ENCODE measurements at places on chromosomes 7 and 10.
A peak's percentile ranks its signal among the peaks of the same experiment; 100 is the strongest.

DNA sequence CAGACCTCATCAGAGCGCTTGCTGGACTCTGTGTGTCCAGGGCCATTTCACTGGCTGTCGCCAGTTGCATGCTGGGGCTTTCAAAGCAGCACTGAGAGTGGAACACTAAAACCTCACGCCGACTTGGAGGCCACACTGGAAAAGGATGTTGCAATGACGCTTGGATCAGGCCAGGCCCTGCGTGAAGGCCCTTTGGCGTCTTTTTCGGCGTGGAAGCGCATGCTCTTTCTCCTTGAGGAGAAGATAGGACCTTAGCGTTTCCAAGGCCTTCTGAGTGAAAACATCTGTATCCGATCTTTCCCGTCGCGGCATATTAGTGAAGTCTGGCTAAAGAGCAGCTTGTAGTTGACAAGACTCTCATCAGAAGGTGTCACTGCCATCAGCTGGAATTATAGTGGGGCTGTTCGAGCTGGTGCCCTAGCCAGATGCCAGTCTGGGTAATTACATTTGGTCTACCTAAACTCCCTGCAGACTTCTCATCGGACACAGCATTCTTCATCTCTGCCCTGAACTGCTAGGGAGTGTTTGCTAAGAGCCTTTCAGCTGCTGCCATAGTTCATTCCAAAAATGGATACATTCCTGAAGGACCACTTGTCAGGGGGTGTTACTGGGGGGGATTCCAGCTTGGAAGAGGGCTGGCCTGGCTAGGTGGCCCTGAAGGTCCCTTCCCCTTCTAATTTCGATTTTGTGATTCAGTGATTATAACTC is 167.7 kb upstream of the TCF7L2 start:
- no peak for DNase-seq

GRCh38 chr7:132511387-132511786 is 64.9 kb downstream of the PLXNA4 start:
- DNase-seq, result no peak

- no peak for DNase-seq
Observed at GRCh38 chr7:110522061-110522760, 568.7 kb upstream of the LRRN3 start.

DNA sequence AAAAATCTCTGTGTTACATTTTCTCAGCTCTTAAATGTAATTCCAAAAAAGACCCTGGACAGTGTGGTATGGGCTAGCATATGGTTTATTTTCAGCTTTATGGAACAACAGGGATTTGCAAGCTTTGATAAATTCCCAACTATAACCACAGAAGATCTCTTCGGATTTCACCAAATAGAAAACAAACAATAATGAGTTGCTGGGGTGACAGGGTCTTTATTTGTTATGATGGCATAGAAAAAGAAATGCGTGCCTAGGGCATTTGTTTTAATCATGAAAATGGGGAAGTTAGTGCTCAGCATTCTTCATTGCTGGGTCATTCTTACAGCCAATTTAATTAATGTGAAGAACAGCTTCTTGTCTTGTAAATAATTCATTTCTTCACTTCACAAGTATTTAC is 139.0 kb downstream of the LRRN3 start:
- no peak for DNase-seq

GRCh38 chr10:46541017-46541661 is 15.3 kb downstream of the GPRIN2 start:
- DNase-seq, result peak; percentile 1

GRCh38 chr7:101818287-101819071 is 1.1 kb downstream of the CUX1 start:
- DNase-seq, result no peak

DNA sequence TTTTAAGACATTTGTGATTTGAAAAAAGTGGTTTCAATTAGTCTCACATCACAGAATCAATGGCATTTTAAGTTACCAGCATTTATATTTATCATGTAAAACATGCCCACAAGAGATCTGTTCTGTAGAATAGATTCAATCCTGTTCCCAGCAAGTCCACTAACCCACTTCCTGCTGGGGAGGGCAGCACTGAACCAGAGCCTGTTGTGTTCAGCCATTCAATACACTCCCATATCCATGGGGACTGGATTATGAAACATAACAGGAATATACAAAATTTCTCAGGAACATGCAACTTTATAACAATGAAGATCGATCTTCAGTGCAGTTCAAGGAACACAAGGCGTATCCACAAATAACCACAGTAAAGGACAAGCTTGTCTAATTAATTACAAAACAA is 24.4 kb upstream of the ANK3 start:
- no peak for DNase-seq

GRCh38 chr10:52752261-52752660 is 20.3 kb downstream of the MBL2 start:
- no peak for DNase-seq

- no peak for DNase-seq
Observed at GRCh38 chr7:140657891-140658290, 14.9 kb upstream of the ADCK2 start.

DNA sequence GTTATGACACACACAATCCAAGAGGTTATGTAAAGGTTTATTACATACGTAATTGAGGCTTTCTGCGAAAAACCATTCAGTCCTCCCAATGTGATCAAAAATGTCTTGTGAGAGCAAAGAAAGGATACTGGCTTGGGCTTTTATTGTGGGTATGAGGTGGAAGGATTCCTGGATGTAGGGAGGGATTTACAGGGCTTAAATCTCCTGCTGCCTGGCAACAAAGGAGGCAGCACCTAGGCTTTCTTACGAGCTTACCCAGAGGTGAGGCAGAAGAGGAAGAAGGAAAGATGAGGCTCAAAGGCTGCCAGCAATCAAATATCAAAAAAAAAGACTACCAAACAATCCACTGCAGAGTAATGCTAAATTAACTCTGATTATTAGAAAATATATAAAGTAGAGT is 1149.5 kb upstream of the POT1 start:
- no peak for DNase-seq

DNA sequence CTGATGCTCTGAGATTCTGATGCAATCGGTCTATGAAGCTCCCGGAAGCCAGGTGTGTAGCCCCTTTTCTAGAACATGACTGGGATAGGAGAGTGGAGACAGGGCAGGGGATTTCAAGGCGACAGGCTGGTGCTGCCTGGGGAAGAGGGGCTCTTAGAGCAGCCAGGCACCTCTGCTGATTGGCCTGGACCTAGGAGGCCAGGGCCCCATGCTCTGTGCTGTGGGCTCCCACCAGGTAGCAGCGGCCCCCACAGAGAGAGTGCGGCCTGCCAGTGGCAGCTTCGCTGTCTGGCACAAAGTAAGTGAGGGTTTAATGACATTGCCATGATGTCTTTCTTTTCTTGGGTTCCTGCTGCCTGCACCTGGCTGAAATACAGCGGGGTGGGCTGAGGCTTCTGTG is 99.4 kb upstream of the PODXL start:
- no peak for DNase-seq

- no peak for DNase-seq
Observed at GRCh38 chr10:69820817-69821216, 19.1 kb downstream of the COL13A1 start.

- no peak for DNase-seq
Observed at GRCh38 chr10:102994531-102995295, 76.6 kb downstream of the CNNM2 start.

GRCh38 chr10:79941146-79941545 is 7.8 kb downstream of the SFTPD start:
- no peak for DNase-seq

GRCh38 chr10:121527690-121528089 is 70.6 kb downstream of the FGFR2 start:
- DNase-seq, result no peak
